ENCODE measurements at places on chromosomes 3 and 15.

GRCh38 chr3:41660510-41660909 is 301.4 kb downstream of the ULK4 start:
- DNase-seq = no peak

DNA sequence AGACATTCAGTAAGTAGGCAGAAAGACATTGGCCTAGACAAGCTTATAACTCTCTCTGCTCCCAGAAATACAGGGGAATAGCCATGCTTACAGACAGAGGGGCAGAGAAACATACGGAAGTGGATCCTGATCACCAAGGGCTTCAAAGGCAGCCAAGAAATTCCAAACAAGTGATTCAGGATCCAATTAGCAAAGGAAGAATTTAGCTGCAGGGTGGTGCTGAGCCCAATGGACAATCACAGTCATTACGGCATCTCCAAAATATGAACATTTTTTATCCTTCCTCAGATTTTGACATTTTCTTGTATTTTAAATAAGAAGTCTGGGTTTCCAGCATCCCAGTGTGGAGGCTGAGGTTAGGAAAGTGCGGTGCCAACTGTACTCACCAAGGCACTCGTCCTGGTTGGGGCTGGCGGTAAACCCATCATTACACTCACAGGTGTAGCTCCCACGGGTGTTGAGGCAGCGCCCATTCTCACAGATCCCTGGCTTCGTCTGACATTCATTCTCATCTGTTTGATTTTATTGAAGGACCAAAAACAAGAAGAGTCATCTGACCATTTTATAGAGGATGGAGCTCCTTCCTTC is 96.8 kb downstream of the DUT start:
- no peak for DNase-seq

- DNase-seq = no peak
Observed at GRCh38 chr3:9087831-9088413, 124.7 kb upstream of the RAD18 start.

- no peak for DNase-seq
Observed at GRCh38 chr3:5846261-5846660, 658.8 kb downstream of the EDEM1 start.

DNA sequence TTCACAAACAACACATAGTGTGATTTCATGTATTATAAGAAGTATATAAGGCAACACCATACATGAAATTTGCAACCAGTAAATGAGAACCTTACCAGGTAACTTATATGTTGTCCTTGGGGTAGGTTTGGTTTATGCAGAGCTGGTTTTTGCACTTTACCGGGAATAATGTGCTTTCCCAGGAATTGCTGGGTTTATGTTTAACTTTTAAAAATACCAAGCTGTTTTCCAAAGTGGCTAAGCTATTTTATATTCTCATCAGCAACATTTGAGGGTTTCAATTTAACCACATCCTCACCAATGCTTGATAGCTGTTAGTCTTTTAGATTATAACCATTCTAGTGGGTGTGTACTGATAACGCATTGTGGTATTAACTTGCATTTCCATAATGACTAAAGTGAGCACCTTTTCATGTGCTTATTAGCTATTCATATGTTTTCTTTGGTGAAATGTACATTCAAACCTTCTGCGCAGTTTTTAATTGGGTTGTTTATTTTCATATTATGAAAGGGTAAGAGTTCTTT is 71.6 kb downstream of the KY start:
- DNase-seq = no peak

DNA sequence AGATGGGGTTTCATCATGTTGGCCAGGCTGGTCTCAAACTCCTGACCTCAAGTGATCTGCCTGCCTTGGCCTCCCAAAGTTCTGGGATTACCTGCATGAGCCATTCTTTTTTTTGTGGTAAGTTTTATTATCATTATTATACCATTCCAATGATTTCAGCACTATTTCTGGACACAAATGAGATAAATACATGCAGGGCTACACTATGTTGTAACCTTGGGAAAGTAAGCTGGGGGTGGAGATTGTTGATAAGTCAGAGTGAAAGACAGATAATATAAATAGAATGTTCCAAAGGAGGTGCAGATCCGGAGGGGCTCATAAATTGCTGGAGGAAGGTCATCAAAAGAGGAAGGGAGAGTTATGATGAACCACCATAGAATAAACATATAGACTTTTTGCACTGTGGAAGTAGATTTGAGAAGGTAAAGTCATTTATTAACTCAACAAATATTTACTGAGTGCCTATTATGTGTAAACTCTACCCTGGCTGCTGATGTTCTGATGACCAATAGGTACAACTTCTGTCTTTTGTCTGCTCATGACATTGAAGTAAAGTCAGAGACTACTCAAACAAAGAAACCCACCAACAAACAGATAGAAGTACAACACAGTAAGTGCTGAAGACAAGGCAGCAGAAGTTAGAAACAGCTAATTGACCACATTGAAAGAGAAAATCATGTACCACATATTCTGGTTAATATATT is 478.9 kb upstream of the GOLIM4 start:
- DNase-seq = no peak

- no peak for DNase-seq
Observed at GRCh38 chr3:190012314-190012782, 108.3 kb downstream of the P3H2 start.

- no peak for DNase-seq
Observed at GRCh38 chr15:76495487-76495886, 158.9 kb downstream of the ISL2 start.

GRCh38 chr15:66928784-66929183 is 136.6 kb upstream of the SMAD3 start:
- no peak for DNase-seq

DNA sequence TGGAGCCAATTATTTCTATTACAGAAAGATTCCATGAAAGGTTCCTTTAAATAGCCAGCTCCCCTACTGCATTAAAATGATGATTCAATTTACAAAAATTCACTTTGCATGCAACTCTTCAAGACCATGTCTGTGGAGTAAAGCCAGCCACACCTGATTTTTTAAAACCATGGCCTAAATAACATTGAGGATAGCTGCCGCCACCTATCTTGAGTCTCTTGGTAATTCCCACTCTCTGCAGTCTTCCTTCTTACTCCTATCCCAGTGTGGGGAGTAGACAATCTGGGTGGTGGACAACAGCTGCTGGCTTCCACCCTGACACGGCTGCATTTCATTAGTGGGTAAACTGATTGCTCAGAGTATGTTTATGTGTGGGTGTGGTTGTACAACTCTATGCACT is 10.7 kb downstream of the LRTM1 start:
- DNase-seq = no peak

DNA sequence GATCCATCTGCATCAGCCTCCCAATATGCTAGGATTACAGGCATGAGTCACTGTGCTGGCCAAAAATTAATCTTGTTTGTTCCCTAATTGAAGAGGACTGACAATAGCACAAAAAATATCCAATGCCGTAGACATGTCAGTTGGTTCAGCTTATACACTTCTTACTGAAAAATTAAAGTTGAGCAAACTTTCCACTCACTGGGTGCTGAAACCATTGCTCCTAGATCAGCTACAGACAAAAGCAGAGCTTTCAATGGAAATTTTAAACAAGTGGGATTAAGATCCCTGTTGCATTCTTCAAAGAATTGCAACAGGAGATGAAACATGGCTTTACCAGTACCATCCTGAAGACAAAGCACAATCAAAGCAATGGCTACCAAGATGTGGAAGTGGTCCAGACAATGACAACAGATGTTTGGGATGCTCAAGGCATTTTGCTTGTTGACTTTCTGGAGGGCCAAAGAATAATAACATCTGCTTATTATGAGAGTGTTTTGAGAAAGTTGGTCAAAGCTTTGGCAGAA is 16.0 kb downstream of the ISLR2 start:
- DNase-seq = no peak
